NCI-H748 treated with DMSO at 0.1 percent for 48 hours (cell line): ENCODE measurements at places on chromosomes 12 and 14.

DNA sequence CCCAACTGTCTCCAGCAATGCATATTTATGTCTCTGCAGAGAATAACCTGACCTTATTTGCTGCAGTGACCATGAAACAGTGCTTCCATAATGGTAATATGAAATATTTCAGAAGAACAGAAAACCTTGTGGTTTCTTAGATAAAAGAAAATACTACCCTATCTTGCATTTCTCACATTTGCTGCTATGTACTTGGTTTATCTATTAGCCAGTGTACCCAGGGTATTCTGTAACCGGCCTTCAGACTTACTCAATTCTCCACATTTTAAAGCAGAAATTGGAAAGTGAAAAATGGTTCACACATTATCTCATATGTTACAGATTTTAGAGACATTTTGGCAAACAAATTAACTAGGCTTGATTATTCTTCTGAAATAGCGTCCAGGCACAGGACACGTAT is 57.9 kb upstream of the CCDC91 start:
- DNase-seq: no peak

DNA sequence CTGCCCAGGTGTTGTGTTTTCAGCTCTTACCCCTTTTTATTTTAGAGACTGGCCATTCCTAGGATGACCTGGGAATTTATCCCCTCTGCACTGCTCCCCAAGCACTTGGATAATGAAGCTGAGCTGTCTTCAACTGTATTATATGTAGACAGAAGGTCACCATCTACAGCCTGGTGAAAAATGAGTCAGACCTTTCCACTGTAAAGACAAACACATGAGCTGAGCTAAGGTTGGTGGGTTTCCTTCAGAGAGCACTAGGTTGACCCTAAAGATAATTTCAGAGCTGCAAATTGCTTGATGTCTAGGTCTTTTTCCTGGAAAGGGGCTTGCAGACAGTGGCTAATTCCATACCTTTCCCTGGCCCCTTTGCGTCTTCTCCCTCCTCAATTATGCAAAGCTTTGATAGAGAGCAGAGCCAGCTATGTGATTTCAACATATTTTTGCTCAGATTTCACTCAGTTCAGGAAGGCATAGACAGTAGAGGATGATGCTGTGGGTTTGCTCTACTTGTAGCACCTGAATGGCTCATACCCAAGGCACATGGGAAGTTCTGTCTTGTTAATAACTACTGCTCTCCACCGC is 9.2 kb upstream of the IKZF4 start:
- no peak for DNase-seq

- no peak for DNase-seq
Measured at GRCh38 chr14:100733152-100733850, 6.6 kb downstream of the DLK1 start.

DNA sequence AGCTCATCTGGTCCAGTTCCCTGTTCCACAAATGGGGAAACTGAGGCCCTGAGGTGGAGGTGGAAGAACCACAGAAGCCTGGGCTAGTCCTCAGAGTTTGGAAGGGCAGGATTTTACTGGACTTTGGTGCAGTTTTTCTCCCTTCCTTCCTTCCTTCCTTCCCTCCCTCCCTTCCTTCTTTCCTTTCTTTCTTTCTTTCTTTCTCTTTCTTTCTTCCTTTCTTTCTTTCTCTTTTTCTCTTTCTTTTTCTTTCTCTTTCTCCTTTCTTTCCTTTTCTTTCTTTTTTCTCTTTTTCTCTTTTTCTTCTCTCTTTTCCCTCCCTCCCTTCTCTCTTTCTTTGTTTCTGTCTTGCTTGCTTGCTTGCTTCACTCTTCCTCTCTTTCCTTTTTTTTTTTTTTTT is 95.7 kb upstream of the TBX3 start:
- no peak for DNase-seq

DNA sequence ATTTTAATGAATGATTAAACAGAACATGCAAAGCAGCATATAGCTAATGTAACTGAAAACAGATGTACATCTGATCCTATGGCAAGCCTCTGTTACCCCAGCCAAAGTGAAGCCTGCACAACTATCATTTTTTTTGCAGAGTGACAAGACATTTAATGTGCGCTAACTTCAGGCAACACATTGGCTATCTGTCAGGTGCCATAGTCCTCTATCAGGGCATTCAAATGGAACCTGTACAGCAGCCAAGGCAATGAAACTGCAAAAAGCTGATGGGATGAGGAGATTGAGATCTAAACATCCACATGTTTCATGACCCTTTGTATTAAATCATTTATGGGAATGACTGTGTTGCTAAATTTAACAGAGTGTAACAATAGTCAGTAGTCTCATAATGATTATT is 1088.5 kb upstream of the TMEM132C start:
- no peak for DNase-seq

DNA sequence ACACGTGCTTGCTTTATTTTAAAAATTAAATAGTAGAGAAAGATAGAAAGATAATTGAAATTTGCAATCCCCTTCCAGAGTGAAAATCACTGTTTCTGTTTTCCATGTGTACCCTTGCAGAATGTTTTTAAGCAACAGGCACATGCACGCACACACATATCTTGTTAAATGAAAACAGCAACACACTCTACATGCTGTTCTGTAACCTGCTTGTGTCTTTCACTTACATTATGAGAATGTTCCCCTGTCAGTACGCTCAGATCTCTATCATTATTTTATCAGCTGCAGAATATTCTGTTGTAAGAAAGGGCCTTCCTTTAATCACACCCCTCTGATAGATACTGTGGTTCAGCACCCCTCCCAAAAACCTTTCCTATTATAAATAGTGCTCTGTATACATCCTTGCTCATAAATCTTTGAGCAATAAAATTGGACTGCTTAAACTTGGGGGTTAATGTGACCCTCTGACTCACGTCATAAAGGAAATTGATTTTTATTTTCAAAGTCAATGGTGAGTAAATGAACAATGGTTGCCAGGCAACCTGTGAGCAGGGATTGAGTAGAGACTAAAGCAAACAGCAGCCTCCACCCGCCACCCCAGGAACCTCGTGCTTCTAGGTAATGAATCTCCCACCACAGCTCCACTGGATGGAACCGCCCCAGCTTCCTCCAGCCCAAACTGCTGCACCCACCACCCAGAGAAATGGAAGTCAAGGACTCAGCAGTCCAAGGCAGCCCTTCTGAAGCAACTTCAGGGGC is 31.9 kb upstream of the CHGA start:
- DNase-seq: peak; percentile 98

DNA sequence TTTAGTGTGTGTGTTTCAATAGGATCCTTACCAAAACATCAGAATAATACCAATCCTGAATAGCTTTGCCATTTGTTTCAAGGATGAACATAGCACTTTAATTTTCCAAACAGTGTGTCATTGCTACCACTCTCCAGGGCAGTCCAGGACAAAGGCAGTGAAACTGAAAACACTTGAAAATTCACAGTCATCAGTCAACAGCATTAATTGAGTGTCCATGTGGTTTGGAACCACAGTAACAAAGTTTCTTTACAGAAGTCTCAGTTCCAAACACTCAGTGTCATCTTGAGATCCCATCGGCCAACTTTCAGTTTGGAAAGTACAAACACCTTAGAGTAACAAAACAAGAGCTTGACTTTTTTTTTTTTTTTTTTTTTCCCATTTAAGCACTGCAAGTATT is 228.4 kb upstream of the SOX5 start:
- no peak for DNase-seq

DNA sequence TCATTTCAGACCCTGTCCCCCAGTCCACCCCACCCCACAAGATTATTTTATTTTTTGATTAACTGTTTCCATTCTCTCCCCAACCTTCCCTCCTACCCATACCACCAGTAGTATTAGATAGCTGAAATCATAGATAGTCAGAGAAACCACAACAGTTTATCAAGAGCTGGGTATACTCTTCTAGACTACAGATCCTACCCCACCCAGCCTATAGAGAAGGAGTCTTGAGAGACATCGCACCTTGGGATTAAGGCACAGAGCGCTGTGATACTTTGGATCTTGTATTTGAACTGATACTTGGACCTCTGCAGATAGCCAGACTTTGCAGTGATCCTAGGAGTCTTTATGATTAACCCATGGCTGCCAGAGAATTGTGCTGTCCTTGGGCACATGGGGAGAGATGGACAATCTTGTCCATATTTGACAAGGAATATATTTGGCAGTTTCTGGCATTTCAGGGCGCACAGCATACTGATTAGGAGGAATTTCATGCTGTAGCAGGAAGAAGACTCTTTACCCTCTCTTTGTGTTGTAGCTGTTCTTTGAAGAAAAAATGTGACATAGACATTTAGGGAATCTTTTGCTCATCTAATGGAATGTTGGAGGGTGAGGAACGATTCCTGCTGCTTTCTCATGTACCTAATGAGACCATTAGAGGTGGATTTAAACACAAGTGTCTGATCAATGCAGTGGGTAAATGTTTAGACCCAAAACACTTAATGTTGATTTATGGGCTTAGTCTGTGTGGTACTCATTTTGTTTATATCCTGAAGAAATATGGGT is 982 bp downstream of the RBMS2 start:
- no peak for DNase-seq

DNA sequence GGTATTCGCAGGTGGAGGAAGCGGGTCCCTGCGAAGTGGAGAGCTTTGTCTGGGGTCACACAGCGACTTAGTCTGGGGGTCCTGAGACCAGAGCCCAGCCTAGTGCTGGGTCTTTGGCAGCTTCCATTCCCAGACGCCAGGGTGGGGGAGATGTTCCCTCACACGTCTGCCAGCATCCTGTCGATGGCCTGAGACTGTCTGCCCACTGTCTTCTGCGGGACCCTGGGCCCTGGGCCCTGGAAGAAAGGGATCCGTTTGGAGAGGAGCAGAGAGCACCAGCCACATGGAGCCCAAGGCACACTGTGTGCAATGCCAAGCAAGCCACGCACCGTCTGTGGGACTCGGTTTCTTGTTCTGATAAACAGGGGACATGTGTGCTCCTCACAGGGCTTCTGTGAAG is 197.2 kb downstream of the KIF26A start:
- no peak for DNase-seq

DNA sequence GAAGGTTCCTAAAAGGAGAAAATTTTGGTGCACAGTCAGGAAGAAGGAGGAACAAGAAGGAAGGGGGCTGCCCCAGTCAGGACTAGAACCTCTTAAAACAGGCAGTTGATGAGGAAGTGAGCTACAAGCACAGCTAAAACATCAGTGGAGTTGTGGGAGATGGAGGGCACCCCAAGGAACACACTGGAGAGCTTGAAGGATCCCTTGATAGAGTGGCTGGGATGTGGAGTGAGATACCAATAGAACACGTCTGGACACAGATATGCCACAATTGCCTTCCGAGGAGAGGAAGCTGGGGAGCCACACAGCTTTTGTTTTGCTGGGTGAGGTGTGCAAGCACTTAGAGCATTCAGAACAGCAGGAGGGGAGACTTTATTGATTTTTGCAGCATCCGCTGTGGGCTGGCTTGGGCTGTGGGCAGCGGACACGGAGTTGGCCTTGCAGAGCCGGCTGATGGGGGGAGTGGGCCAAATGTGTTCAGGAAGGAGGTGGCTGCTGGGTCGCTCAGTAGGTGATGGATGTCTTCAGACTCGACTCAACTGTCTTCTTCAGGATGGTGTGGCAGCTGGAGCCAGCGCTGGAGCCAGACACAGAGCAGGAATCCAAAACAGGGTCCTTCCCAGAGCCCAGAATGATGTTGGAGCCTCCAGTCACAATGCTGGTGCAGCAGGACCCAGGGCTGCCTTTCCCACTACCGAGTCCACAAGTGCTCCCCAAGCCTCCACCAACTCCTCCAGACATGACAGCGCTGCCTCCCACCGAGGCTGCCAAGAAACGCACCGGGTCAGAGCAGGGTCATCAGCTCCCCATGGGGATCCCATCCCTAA is 4.7 kb upstream of the KRT79 start:
- DNase-seq: peak; percentile 22

DNA sequence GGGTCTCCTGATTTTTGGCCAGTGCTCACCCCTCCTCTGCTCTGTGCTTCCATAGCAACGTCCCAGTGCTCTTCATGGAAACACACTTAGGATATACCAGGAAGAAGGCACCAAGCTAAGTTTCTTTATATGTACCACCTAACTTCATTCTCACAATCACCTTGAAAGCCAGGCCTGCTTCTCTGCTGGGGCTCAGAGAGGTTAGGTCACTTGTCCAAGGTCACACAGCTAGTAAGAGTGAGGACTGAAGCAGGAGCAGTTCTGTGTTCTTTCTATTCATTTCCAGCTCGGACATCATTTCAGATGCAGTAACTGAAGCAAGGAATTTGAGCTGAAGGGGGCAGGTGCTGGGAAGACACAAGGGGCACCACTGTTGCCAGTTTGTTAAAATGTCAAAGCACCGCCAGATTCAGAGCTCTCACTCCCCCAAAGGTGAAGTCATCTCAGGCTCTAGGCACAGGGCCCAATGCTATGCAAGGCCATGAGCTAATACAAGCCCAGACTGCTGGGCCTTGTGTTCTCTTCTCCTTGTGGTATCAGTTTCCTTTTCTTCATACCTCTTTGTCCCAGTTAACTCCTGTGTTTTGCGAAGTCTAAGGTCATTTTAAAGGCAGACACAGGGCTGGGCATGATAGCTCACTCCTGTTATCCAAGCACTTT is 19.7 kb upstream of the YY1 start:
- no peak for DNase-seq

- no peak for DNase-seq
Measured at GRCh38 chr14:89445273-89445973, 28.4 kb upstream of the FOXN3 start.

DNA sequence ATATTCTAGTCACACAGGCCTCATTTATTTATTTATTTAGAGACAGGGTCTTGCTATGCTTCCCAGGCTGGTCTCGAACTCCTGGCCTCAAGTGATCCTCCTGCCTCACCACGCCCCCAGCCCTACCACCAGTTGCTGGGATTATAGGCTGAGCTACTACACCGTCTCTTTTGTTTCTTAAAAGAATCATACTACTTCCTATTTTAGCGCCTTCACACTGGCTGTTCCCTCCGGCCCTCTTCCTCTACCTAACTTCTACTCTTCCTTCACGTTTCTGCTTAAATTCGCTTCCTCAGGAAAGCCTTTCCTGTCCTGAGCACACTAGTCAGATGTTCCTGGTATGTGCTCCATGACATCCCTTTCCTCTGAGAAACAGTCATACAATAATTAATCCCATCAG is 6.4 kb upstream of the MRPL42 start:
- DNase-seq: no peak

GRCh38 chr12:3536096-3536875 is 45.3 kb downstream of the PRMT8 start:
- DNase-seq: no peak

DNA sequence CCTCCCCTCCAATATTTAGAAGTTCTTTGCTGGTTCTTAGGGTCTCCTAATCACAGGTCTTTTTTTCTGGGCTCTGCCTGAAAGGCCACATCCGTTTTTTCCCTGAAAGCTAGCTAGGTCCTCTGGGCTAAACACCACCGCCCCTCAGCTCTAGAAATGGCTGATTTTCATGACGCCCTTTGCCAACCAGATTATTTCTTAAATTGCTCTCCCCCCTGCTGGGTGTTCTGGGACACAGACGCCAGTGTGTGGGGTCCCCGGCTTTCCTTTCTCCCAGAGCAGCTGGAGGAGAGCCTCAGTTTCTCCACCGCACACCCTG is 45.3 kb upstream of the ATP23 start:
- no peak for DNase-seq

GRCh38 chr14:50603565-50603964 is 43.6 kb downstream of the ATL1 start:
- DNase-seq: no peak
